Fibroblast of skin of abdomen (primary cell): ENCODE measurements at places on chromosomes 3 and 15.

GRCh38 chr3:53948174-53948573 lies 56.5 kb upstream of the SELENOK start:
- no peak for DNase-seq

- DNase-seq, result no peak
These were observed 114.9 kb downstream of the PLD1 start for GRCh38 chr3:171695426-171695825.

GRCh38 chr3:106172101-106172500 lies 303.3 kb upstream of the CBLB start:
- DNase-seq, result no peak

- no peak for DNase-seq
These were observed 67.2 kb downstream of the LSAMP start for GRCh38 chr3:116378077-116378476.

GRCh38 chr15:95857758-95858157 lies 472.7 kb upstream of the NR2F2 start:
- no peak for DNase-seq

DNA sequence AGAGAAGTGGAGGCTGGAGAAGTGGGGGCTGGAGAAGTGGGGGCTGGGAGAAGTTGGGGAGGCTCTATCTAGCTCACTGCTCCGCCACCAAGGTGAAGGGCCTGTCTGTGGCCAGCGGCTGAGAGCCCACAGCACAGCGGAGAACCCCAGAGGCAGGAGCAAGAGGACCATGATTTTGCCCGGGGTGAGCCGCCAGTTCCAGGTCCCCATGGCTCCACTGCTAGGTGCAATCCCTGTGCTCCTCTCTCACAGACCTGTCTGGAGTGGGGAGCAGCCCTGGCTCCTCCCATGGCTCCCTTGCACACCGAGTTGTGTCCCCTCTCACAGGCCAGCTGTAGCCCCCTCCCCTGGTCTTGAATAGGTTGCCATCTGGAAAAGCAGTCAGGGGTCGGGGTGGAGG lies 4.7 kb upstream of the NRROS start:
- no peak for DNase-seq

DNA sequence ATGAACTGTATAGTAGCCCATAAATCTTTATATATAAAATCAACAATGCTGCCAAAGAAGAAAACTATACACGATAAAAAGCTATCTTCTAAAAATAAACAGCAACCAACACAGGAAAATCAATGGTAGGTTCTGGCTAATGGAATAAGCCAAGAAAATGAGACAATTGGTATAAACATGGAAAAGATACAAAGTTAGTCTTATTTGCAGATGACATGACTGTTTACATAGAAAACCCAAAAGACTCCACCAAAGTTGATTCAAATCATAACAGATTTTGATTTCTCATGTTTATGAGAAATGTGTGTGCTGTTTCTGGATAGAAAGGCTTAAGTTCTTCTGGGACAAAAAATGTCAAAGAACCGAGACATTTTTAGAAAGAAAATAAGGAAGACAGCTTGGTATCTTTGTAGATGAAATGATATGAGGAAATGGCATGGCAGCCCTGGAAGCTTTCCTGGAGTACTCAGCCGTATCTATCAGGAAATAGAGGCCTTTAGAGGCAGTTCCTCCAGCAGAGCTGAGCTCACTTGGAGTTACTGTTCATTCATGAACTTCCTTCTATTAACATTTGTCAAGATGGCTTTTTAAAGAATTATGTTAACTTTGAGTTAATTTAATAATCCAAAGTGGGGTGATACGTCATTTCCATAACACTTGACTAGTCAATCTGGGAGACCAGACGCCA lies 36.7 kb upstream of the VILL start:
- DNase-seq, result no peak

GRCh38 chr3:188509316-188509715 lies 355.4 kb downstream of the LPP start:
- no peak for DNase-seq

DNA sequence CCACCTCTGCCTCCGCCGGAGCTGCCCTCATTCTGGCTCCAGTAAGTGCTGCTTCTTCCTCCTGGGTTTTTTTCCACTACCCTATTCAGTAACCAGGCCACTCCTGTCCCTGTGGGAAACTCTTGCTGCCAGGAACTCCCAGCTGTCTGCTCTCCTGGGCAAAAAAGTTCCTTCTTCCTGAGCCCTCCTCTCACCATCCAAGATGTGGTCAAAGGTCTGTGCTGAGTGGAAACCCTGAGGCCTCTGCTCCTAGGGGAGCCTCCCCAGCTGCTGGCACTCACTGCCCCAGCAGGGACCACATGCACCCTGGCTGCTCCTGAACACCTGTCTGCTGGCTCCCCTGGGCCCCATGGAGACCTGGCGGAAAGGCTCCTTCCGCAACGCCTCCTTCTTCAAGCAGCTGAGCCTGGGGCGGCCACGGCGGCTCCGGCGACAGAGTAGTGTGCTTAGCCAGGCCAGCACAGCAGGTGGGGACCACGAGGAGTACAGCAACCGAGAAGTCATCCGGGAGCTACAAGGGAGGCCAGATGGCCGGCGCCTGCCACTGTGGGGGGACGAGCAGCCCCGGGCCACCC lies 454 bp downstream of the C15orf62 start:
- DNase-seq, result no peak

DNA sequence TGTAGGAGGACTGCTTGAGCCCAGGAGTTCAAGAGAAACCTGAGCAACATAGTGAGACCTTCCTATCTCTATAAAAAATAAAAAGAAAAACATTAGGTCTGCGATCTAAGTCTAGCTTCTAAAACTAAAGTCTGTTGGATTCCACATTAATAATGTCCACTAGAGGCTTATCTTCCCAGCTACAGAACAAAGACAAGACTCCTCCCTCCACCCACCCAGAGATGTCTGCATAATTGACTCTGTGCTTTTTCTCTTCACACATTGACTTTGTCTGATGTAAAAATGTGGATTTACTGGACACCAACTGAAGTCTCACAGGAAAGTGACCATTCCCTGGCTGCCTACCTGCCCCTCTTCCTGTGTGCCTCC lies 91.8 kb downstream of the ATP10A start:
- no peak for DNase-seq

DNA sequence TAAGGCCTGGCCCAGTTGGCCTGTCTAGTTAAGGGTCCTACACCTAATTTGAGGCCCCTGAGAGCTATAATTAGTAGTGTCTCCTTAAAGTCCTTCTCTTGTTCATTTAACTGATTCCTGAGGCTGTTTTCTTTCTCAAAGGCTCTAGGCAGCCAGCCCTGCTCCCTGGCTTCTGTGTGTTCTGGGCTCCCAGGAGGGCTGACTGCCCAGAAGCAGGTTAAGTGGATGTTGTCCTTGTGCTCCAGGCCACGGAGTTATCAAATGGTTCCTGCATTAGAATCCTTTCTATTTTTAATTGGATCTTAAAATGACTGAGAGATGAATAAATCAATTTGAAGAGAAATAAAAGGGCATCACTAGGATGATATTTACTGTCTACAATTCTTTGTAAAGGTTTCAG lies 140.0 kb downstream of the SNRK start:
- DNase-seq, result no peak

DNA sequence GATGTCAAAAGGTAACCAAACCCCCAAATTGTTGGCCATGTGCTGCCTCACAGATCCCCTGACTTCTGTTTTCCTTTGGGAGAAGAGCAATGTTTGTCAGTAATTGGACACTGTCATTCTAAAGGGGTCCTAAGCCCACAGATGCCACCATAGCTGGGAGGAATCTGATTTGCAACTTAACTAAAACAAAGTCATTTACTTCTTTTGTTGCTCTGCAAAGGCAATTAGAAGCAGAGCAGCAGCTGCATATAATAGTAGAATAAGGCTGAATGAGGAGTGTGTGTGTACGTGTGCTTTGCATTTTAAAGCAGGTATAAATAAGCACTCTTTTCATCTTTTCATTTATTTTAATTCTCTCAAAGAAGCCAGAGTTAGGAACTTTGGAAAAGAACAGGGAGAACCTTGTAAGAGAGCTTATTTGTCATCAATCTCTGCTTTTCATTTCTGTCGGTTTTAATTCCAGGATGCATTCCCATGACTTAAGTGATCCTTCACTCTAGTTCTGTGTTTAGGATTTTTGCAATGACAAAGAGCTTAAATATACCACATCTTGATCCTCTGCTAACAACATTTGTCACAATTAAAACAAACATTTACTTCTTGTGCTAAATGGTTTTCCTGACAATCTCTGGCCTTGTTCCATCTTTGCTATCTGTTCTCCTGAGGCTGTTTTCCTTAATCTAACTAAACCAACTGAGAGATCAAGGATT lies 530.2 kb upstream of the CBLB start:
- DNase-seq, result peak; percentile 49

- no peak for DNase-seq
These were observed 759.4 kb downstream of the NSUN3 start for GRCh38 chr3:94822298-94822697.

GRCh38 chr3:154224366-154224765 lies 99.9 kb downstream of the DHX36 start:
- DNase-seq, result no peak

GRCh38 chr3:129824926-129825541 lies 68.5 kb downstream of the TMCC1 start:
- DNase-seq, result peak; percentile 36

GRCh38 chr3:140715035-140715434 lies 37.2 kb downstream of the TRIM42 start:
- DNase-seq, result no peak

- DNase-seq, result no peak
These were observed 287.1 kb downstream of the NEK10 start for GRCh38 chr3:27081992-27082607.

DNA sequence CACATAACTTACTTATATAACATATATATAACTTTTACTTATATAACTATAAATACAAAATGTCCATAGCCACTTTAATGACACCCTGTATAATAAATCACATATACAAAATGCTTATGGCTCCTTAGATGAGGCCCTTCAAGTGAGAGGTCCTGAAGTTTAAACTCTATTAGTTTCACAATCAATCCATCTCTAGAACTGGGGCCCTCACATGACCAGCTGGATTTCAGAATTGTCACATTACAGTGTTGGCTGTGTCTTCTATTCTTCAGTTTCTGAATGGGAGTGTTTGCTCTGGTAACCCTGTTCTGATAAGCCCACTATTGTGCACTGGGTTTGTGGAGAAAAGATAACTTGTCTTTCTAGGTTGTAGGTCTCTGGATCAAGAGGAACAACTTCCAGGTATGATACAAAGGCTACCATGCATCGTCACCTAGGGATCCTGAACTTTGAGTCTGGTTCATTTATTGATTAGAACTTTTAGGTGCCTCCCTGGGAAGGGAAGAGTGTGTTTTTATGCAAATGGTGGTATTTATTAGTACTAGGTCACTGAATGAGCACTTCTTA lies 107.9 kb downstream of the DNAH12 start:
- no peak for DNase-seq

DNA sequence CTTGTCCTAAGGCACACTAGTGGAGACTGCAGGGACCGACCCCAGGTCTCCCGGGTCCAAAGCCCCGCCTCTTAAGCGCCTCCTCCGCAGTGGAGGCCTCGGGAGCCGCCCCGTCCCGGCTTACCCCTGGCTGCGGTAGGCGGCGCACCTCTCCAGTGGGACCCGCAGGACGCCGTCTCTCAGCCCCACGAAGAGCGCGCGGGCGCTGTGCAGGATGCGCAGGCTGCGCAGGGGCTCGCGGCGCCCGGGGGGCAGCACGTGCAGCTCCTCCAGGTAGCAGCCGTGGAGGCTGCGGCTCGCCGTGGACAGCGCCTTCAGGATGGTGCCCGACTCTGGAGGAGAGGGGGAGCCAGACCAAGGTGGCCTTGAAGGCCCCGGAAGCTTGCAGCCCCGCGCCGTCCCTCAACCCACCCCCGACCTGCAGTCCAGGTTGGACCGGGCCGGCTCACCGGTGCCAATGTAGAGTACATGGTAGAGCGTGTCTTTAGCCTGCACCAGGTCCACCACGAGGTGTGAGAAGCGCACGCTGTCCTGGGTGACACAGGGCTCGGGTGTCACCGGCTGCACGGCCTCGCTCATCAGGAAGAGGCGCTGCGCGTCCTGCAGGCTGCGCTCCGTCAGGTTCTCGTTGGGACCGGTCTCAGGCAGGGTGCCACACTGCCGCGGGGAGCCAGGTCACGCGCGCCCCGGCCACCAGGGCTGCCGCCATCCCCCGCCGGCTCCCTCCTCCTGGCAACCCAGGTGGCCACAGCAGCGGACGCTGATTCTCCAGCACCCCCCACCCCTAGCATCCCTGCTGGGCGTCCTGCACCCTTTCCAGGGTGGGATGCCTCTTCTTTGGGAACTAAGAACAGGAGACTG lies 105.5 kb downstream of the SEMA5B start:
- no peak for DNase-seq

DNA sequence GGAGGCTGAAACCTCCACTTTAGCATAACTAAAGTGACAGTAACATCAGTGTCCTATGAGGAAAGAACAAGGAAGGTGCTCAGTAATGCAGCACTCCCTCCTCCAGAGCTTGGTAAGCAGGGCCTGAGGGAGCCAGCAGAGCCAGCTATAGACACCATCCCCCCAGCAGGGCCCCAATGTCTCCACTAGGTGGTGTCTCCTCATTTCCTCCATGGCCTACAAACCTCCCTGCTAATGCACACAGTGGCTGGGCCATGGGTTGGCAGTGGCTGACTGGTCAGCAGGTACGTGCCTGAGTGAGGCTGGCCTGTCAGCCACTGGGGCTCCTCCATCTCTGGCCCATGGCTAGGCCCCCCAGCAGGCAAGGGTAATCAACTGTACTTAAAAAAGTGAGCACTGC lies 13.6 kb downstream of the MRPS25 start:
- peak; percentile 14 for DNase-seq

- peak; percentile 62 for DNase-seq
These were observed 237.5 kb upstream of the IL12A start for GRCh38 chr3:159751146-159751545.

GRCh38 chr15:58605931-58606530 lies 143.5 kb downstream of the ADAM10 start:
- DNase-seq, result no peak

DNA sequence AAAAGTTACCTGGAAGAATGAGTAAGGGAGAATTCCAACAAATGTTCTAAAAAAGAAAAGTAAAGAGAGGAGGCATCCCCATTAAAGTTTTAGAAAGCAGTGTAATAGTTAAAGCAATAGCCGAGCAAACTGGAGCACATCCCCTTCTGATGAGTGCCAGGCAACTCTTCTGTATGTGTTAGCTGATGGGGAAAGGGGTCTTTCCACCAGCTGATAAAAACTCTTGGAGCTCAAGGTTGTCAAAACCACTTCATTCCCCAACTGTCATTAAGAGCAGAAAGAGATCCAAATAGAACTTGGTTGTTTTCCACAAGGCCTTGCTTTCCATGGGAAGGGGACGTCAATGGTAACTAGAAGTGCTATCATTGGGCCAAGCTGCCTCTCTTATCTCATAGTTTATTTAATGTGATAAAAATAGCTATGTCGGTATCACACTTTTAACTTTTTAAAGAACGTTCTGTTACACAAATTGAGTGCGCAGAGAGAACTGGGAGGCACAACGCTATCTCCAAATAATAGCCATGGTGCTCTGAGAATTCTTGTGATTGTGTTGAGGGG lies 116.9 kb downstream of the POLR2M start:
- no peak for DNase-seq
